ENCODE measurements at places on chromosomes 6 and 20.
A peak's percentile ranks its signal among the peaks of the same experiment; 100 is the strongest.

DNA sequence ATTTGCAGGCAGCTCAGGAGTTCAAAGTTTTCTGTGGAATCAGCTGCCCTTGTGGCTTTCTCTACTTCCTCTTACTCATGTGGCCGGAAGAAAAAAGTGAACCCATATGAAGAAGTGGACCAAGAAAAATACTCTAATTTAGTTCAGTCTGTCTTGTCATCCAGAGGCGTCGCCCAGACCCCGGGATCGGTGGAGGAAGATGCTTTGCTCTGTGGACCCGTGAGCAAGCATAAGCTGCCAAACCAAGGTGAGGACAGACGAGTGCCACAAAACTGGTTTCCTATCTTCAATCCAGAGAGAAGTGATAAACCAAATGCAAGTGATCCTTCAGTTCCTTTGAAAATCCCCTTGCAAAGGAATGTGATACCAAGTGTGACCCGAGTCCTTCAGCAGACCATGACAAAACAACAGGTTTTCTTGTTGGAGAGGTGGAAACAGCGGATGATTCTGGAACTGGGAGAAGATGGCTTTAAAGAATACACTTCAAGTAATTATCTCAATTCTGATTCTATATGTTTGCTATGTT is 1.1 kb downstream of the MGME1 start:
- DNase-seq: peak; percentile 65

GRCh38 chr20:44460795-44461141 is 14.9 kb upstream of the TTPAL start:
- no peak for DNase-seq

GRCh38 chr6:5072440-5072839 is 12.7 kb upstream of the PPP1R3G start:
- no peak for DNase-seq

GRCh38 chr6:5205877-5206850 is 54.6 kb downstream of the LYRM4 start:
- DNase-seq: peak; percentile 17

GRCh38 chr6:108203189-108204112 is 37.6 kb downstream of the NR2E1 start:
- no peak for DNase-seq

DNA sequence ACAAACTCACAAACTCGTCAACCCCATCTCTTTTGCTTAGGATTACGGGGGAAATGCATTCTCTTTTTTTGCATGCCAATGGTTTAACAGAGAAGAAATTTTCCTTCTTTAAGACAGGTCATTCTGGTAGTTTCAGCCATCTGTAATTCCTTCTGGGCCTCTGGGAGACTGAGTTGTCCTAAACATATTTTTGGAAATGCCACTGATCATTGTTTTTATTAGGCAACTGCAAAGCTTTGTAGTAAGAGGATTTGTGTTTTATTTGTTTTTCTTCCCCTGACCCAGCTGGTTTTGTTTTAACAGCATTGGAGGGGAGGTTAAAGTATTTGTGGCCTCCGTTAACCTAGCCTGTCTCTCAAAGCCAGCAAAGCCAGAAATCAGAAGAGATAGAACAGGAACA is 73.1 kb upstream of the ISM1 start:
- no peak for DNase-seq

- DNase-seq: no peak
These were observed 61.0 kb downstream of the FAM50B start for GRCh38 chr6:3910106-3910663.

DNA sequence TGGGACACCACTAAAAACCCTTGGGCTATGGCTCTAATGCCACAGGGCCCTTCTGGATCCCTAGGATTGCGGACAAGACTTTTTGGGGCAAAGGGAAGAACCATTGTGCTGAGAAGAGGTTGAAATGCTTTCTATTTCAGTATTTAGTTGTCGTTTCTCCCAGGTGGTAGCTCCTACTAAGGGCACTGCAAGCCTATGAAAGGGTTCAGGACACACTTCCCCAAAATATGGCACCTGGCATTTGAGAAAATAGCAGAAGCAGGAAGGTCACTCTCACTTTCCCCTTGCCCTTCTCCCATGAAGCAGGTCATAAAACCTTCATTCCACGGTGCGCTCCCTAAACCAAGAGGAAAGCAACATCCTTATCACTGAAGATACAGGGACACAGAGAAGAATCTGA is 125.4 kb upstream of the GPR6 start:
- no peak for DNase-seq

DNA sequence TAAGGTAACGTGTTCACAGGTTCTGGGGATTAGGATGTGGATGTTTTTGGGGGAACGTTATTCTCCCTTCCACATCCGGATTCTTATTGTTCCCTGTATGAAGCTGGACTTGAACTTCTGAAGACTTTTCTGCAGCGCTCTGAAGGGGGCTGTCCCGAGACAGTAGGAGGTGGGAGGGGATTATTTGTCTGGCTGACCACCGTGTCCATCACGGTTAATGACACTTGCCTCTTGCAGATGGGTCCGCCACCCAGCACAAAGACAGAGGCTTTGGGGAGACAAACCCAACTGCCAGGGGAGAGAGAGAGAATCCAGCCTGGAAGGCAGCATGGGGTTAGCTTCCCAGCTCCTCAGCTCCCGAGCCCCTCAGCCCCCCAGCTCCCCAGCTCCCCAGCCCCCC is 16.7 kb downstream of the ZDHHC14 start:
- no peak for DNase-seq
